Stimulated activated CD8-positive, alpha-beta memory T cell treated with anti-CD3 and anti-CD28 coated beads, Interleukin-4, amount 100 ng/mL, for 24 hours (primary cell): ENCODE measurements at places on chromosomes 5 and 9.
A peak's percentile ranks its signal among the peaks of the same experiment; 100 is the strongest.

DNA sequence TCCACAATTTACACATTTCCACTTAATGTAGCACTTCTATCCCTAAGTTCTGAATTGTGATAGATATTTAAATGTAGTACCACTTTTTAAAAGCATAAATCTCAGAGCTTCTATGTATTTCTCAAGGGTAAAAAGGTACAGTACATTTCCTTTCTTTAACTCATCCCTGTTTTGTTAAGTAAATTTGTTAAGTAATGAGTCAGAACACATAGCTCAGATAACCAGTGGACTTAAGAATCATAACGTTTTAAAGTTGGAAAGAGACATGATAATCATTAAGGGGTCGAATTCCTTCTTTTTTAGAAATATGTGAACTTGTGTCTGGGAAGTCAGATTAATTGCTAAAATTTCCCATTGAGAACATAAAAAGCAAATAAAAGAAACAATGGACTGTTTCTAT, 810.2 kb upstream of the NUDT12 start:
- DNase-seq = no peak

DNA sequence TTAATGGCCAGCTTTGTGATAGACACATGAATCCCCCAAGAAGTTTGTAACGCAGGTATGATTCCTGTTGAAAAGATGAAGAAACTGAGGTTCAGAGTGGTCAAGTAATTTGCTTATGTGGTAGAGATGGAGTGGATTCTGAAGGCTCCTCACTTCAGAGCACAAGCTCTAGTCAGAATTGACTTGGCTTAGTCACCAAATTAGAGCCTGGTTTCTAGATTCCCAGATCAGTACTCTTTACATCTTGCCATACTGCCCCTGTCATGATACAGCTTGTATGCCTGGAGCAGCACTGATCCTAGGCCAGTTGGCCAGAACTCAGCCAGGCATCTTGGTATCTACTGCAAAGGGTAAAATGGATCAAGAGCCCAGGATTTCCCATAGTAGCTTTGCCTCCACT, 284.4 kb upstream of the RFX3 start:
- DNase-seq = no peak

GRCh38 chr5:76331126-76331525, 72.0 kb upstream of the IQGAP2 start:
- no peak for DNase-seq

- no peak for DNase-seq
Observed at GRCh38 chr5:135236228-135236907, 162.7 kb downstream of the MACROH2A1 start.

GRCh38 chr5:177317959-177318377, 6.3 kb upstream of the MXD3 start:
- peak; percentile 67 for DNase-seq

GRCh38 chr9:93677641-93678136, 101.3 kb downstream of the PHF2 start:
- DNase-seq = no peak

DNA sequence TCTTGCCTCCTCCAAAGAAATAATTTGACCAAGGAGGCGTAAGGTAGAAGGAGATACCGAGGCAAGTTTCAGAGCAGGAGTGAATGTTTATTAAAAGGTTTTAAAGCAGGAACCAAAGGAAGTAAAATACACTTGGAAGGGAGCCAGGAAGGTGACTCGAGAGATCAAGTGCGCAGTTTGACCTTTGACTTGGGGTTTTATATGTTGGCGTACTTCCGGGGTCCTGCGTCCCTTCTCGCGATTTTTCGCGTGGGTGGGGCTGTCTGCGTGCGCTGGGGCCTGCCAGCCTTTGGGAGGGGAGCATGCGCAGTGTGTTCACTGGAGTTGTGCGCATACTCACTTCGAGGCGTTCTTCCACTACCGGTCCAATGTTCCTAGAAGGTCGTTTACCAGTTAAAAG, 166.0 kb upstream of the IRX2 start:
- no peak for DNase-seq

GRCh38 chr9:97627624-97628023, 5.5 kb downstream of the TSTD2 start:
- DNase-seq = no peak

- peak; percentile 12 for DNase-seq
Observed at GRCh38 chr9:122095010-122095767, 2.1 kb upstream of the TTLL11 start.

DNA sequence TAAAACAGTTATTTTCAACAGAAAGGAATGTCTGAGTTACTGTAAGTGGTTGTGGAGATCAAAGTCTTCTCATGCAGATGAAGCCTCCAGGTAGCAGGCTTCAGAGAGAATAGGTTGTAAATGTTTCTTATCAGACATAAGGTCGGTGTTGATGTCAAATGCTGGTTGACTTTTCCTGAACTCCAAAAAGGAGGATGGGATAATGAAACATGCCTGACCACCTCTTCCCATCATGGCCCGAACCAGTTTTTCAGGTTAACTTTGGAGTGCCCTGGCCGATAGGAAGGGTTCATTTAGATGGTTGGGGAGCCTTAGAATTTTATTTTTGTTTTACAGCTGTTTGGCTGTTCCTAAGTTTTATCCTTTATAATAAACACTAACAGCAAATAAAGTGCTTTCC, 478.4 kb downstream of the ACTL7B start:
- no peak for DNase-seq

DNA sequence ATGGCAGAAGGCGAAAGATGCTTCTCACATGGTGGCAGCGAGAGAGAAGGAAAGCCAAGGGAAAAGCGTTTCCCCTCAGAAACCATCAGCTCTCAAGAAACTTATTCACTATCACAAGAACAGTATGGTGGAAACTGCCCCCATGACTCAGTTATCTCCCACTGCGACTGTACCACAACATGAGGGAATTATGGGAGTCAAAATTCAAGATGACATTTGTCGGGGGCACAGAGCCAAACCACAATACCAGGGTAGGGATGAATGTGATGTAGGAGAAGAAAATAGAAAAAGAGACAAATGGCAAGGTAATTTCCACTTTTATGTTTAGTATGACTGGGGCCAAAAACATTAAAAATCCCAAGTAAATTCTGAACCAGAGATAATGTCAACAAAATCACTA, 216.8 kb downstream of the TRIM36 start:
- no peak for DNase-seq

DNA sequence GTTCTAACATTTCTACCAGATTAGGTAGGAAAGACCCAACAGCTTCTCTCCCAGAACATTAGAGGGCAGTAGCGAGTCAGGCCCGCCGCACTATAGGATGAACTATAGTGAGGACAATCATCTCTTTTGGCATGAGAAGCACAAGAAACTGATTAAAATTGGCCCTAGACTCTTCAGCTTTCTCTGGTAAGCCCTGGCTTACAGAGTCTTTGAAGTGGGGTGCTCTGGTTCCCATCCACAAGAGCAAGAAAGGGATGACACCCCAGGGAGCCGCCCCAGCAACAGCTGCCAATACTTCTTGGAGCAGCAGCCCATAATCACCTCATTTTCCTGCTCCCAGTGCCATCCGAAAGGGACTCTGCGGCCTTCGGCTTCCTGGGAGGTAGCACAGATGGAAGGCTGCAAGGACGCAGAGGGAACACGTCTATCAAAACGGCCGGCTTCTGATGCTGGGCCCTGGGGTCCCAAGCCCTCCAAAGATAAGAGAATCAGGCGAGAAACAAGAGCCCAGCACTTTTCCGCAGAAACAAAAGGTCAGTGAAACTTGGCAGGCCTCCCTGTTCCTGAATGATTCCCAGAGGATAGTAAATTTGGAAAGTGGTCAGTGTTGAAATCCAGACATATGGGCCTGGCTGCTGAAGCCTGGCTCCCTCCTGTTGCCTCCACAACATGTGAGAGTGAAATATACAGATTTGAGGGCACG, 69.3 kb downstream of the HSD17B3 start:
- no peak for DNase-seq

- DNase-seq = no peak
Observed at GRCh38 chr5:134600600-134600999, 32.0 kb downstream of the SAR1B start.

GRCh38 chr5:76691467-76692273, 24.3 kb upstream of the F2R start:
- DNase-seq = no peak

DNA sequence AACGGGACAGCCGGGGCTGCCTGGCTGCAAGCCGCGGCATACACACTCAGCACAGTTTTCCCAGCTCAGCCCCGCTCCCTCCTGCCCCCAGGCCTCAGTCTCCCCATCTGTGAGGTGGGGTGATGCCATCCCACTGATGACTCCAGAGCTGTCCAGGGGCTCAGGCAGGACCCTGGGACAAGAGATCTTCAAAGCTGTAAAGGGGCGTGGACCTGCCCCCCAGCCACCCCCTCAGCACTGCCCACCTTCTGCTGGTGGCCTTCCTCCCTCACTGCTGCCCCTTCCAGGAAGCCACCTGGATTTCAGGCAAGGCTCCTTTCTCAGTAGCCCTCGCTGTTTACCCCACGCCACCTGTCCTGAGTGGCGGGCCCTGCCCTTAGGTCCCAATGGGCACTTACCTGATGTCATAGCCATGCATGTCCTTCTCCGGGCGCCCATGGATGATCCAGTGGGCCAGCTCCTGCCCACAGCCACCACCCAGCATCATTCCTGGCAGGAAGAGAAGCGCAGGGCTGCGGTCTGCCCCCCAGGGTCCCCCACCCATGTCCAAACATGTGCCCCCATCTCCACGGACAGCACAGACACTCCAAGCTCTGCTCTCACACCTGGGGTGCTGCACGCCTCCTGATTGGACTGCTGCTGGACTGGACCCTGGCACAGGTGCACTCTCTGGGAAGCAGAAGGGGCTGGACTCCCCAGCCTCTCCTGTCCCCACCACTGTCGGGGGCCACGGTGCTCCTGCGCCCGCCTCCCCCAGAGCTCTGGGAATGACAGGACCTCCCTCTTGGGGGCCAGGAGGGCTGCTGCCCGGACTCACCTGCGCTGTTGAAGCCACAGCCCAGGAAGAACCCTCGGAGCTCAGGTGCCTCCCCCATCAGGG, 25.7 kb downstream of the SARDH start:
- no peak for DNase-seq

- no peak for DNase-seq
Observed at GRCh38 chr5:62231576-62231975, 74.4 kb upstream of the KIF2A start.

DNA sequence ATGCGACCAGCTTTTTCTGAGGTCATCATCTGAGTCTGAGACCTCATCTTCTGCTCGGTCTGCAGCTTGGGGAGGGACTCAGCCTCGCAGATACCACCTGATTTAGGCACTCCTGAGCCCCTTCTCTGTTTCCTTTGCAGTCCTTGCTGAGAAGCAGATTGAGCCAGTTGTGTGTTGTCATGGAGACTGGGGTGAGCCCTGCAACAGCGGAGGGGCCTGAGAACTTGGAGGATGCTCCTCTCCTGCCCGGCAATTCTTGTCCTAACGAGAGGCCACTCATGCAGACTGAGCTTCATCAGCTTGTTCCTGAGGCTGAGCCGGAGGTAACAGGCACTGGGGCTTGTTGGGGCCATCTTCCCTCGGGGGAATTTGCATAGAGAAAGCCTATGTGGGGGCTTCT, 19.2 kb downstream of the TEX53 start:
- DNase-seq = no peak

DNA sequence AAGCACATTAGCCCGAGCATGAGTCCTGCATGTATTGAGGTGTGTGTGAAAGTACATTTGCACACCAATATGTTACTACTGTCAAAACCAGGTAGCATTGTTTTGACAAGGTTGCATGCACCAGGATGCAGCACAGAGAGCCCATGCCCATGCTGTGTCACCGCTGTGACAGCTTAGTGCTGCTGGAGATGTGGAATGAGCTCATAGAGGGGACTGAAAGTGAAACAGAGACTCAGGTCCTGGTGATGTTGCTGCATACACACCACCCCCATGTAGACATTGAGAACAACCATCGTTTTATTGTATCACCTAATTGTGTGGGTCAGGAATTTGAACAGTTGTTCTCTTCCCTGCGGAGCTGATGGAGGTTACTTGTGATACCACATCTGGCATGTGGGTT, 53.0 kb downstream of the GADD45G start:
- DNase-seq = no peak

GRCh38 chr9:123020796-123021195, 12.7 kb upstream of the GPR21 start:
- no peak for DNase-seq

DNA sequence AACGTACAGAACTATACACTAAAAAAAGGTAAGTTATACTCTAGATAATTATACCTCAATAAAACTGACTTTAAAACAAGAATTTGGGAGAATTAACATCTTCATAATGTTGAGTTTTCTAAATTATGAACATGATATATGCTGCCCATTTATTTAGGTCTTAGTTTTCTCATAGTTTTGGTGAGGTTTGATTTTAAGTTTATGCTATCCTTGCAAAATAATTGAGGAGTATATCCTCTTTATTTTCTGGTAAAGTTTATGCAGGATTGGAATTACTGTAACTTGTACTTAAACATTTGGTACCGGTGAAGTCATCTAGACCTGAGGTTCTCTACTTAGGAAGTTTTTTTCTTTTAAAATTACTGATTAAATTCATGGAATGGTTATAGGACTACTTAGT, 38.9 kb upstream of the RNU6ATAC start:
- no peak for DNase-seq

DNA sequence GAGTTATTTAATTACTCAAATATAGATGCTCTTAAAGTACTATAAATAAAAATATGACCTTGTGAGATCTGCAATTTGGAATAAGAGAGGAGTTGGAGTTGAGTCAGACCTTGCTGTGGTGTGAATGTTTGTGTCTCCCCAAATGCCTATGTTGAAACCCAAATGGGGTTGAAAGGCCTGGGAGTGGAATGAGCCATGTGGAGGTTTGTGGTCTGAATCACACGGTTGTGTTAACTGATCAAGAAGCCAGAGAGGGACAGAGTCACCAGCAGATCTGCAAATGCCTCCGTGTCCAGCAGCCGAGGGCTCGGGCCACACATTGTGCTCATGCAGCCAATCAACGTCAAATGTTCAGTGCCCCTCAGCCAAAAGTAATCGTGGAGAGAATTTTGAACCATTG, 404.4 kb downstream of the ICE1 start:
- DNase-seq = no peak

GRCh38 chr5:135498637-135498995, 37.1 kb downstream of the NEUROG1 start:
- DNase-seq = no peak

GRCh38 chr5:100584069-100584468, 48.9 kb downstream of the FAM174A start:
- no peak for DNase-seq

DNA sequence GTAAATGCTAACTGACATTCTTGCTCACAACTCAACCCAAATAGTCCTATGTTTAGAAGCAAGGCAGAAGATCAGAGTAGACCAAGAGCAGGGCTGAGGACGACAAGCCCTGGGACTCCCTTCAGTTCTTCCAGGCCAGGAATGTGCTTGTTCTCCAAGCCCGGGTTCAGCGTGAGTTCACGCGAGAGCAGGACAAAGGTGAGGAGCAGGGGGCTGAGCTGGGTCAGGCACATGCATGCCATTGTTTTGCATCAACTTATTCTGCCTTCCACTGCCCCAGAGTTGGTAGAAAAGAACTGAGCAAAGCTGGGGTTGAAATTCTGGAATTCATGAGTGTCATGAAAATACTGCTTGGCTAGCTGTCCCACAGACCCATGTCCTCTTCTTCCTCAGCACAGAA, 206.5 kb downstream of the PAX5 start:
- DNase-seq = no peak
